ENCODE measurements at places on chromosomes 12 and 14.
A peak's percentile ranks its signal among the peaks of the same experiment; 100 is the strongest.

DNA sequence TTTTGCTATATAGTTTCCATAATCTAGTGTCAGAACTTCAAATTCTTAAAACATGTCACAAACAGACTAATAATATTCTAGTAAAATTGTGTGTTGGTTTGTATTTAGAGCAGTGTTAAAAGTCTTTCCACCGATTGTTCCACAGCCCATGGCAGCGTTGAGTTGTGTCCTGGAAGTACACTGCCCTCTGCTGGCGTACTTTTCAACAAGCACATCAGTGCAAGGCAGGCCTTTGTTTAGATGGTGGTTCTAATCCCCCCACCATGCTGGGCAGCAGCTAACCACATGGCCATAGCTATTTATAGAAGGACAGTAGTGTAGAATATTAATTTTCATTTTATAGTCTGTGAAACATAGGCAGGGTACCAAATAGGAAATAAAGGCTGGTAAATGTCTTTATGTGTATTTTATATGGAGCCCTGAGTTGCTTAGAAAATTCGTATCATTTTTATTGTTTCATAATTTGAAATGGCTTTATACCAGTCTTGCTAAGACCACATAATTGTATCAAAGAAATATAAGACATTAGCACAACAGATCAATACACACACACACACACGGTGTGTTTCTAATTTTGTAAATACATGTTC, 235.4 kb downstream of the SEC23A start:
- peak; percentile 8 for DNase-seq

DNA sequence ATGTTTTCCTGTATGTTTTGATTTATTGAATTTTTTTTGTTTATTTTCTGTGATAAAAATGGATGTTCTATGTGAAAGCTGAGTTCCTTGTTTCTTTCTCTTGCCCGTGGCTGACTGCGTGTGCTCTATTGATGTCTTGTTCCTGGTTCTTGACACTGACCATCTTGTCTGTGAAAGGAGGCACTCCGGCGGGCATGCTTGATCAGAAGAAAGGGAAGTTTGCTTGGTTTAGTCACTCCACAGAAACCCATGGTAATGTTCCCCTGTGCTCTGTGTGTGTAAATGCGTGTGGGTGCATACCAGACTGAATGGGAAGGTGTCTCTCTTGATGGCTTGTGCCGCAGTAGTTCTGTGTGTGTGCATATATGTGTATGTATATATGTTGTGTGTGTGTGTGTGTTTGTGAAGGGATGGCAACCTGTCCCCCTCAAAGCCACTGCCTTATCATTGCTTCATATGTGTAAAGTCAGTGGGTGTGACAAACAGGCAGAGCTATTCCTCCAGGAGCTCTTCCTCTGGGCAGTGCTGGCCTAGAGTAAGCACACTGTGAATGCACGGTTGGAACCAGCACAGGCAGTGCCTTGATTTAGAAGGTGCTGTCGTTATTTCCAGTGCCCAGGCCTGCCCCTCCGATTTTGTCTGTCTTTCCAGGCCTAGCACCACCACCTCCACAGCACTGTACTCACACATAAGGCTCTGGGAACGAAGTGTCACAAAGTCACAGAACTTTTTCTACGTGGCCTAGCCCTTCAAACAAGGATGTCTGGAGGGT, 247.3 kb upstream of the FKBP4 start:
- no peak for DNase-seq

DNA sequence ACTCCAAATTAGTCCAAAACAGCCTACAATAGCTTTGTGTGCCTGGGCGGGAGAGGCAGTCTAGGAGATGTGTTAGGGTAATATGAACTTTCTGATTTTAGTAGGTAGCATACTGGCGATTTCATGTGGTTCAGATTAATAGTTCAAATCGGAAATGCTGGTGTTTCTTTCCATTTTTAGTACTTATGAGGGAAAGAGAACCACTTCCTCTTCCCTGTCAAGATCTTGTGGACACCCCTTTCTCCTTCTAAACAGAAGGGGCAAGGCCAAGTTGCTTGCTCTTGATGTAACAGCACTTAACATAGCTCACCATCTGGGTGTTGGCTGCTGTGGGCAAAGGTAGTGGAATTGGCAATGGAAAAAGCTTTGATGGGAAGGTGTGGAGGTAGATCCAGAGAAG, 32.2 kb upstream of the IGF1 start:
- DNase-seq, result no peak

DNA sequence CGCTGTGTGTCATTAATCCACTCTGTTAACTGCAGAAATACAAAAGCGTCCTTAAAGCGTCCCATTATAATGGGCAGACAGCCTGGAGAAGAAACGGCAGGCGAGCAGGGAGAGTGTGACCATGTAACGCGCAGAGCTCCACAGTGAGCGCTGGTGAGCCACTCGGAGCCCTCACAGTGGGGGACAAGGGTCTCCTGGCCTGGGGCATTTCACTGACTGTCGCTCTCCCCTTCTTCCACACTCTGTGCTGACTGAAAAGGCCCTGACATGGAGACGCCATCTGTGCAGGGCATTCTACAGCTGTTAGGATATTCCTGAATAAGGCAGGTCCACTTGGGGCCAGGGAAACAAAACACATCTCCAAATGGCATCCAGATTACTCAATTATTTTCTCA, 24.2 kb downstream of the CCDC92 start:
- DNase-seq, result no peak

GRCh38 chr12:91663310-91663709, 480.7 kb upstream of the DCN start:
- no peak for DNase-seq

DNA sequence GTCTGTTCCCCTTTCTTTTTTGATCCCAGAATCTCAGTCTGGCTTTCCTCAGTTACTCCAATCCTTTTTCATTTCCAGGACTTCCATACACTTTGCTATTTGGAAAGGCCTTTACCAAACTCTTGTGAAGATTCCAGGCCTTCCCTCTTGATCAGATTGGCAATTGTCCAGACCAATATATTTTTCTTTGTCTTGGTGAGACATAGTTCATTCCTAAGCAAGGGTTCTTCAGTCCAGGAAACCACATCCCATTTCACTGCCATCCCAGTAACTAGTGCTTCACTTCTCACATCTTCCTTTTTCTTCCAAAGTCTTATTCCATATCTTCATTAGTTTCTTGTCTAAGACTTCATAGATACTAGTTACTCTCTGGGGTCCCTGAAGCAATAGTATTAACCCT, 2.1 kb upstream of the PTPRQ start:
- DNase-seq, result no peak

- no peak for DNase-seq
Measured at GRCh38 chr12:25875661-25876060, 82.8 kb upstream of the RASSF8 start.

GRCh38 chr12:15808250-15808649, 19.1 kb upstream of the EPS8 start:
- DNase-seq, result no peak

GRCh38 chr14:95338436-95338835, 18.7 kb upstream of the CLMN start:
- DNase-seq, result no peak
